HepG2 (cell line): ENCODE measurements at places on chromosomes 16 and 17. TPM values are rescaled to one million over a fixed set of nuclear protein-coding genes. Genes with fewer than 3 reads are reported as not detected.

GRCh38 chr17:59416184-59416583 lies 84.7 kb downstream of the YPEL2 start:
- H3K36me3 ChIP-seq: no peaks in the 10 kb centered on the region
- DNase-seq: no peak
- H3K4me3 ChIP-seq: no peak overlapping the region
- peaks cover 40% of the 10 kb centered on the region for H3K4me1 ChIP-seq
- no peak overlapping the region for H3K27ac ChIP-seq

- H3K27ac ChIP-seq: no peak overlapping the region
- no peaks in the 10 kb centered on the region for H3K36me3 ChIP-seq
- DNase-seq: no peak
- no peak overlapping the region for H3K4me3 ChIP-seq
- H3K27me3 ChIP-seq: peaks cover 7% of the 10 kb centered on the region
Measured at GRCh38 chr17:58331815-58332777, 3.5 kb upstream of the TSPOAP1 start.

DNA sequence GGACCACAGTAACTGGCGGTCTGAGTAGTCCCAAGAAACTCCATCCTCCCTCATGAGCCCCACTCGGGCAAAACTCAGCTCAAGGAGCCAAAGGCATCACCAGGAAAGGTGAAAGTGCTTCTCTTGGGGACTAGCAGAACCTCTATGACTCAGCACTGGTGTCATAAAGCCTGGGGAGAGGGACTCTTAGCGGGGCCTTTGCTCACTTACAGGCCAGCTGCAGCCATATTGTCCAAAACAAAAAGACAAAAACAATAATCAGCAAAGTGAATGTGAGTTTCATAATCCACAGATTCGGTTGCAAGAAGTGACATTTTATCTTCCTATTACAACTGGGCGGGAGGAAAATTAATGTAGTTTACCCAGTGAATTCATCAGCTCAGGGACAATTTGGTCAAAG lies at the start of gene TEKT5:
Gene TEKT5, minus strand, starts transcription at position 101 of the 400 bp plus-strand sequence. Its CDS starts 57 bp downstream, at position 44.
- no peaks in the 10 kb centered on the region for H3K4me1 ChIP-seq
- DNase-seq: no peak
- no peaks in the 10 kb centered on the region for H3K36me3 ChIP-seq
- H3K4me3 ChIP-seq: no peak within 1 kb of the TSS
- H3K27me3 ChIP-seq: peaks cover 2% of the 10 kb centered on the region; the same call in 1 of the 2 replicates
- no peak within 1 kb of the TSS for H3K27ac ChIP-seq

DNA sequence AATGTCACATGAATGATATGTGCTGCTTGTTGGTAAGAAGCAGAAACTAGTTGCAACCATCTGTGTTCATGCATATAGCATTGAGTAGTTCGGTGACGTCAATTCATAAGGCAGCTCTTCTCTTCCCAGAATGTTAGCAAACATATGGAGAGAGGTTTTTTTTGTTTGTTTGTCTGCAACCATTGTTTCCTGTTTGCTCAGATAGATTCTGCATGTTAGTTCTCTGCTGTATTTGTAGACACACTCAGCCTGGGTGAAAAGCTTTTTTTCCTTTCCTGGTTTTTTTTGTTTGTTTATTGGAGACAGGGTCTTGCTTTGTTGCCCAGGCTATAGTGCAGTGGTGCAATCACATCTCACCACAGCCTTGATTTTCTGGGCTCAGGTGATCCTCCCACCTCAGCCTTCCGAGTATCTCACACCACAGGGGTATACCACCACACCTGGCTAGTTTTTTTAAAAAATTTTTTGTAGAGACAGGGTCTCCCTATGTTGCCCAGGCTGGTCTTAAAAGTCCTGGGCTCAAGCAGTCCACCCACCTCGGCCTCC lies 16.7 kb downstream of the WSB1 start:
- H3K27ac ChIP-seq: no peak overlapping the region
- H3K4me3 ChIP-seq: no peak overlapping the region
- H3K27me3 ChIP-seq: no peaks in the 10 kb centered on the region; the same call in 2 of the 3 replicates

GRCh38 chr17:54860617-54861470 lies 39.8 kb upstream of the TOM1L1 start:
- no peak for DNase-seq
- peaks cover 8% of the 10 kb centered on the region for H3K4me1 ChIP-seq

- no peaks in the 10 kb centered on the region for H3K36me3 ChIP-seq
- peaks cover 59% of the 10 kb centered on the region for H3K27me3 ChIP-seq
- H3K4me1 ChIP-seq: no peaks in the 10 kb centered on the region
- H3K4me3 ChIP-seq: no peak overlapping the region
Measured at GRCh38 chr17:77908501-77908900, 50.0 kb upstream of the TNRC6C start.

- no peaks in the 10 kb centered on the region for H3K27me3 ChIP-seq
- 0 out of 2 replicates have a peak, but pooled peaks cover 5% of the 10 kb centered on the region for H3K4me1 ChIP-seq
Measured at GRCh38 chr16:53982631-53983042, 278.7 kb downstream of the FTO start.

- no peaks in the 10 kb centered on the region for H3K4me1 ChIP-seq
- no peak overlapping the region for H3K4me3 ChIP-seq
- no peaks in the 10 kb centered on the region for H3K27me3 ChIP-seq
- no peak overlapping the region for H3K27ac ChIP-seq
Measured at GRCh38 chr16:79800016-79800608, 199.6 kb upstream of the MAF start.

- DNase-seq: no peak
- no peak overlapping the region for H3K4me3 ChIP-seq
- peaks cover 18% of the 10 kb centered on the region; the same call in 1 of the 2 replicates for H3K27me3 ChIP-seq
- no peak overlapping the region for H3K27ac ChIP-seq
- no peaks in the 10 kb centered on the region for H3K36me3 ChIP-seq
Measured at GRCh38 chr16:1290063-1290501, 19.4 kb upstream of the UBE2I start.

DNA sequence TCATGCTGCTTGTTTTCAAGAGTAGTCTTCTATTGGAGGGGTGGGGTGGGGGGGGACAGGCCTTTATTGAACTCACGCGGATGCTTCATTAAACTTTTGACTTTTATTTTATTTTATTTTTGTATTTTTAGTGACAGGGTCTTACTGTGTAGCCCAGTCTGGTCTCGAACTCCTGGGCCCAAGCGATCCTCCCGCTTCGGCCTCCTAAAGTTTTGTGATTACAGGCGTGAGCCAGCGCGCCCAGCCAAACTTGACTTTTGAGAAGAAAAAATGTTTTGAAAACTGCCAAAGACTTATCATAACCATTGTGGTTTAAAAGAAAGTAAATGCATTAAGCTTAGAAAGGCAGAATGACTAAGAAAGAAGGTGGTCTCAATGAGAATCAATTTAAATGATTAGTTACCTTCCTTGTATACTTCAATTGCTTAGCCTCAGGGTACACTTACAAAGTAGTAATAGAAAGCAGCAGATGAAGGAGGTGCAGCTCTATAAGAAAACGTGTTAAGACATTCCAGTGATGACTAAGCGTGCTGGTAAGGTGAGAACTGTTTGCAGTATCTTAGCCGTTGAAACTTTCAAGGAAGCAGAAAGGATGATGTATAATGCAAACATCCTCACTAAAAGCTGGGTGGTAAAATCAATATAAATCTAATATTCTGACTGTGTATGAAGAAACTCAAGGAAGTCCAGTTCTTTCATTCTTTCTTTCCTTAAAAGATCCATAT lies 1.2 kb downstream of the AP2B1 start:
- no peaks in the 10 kb centered on the region for H3K36me3 ChIP-seq
- no peak overlapping the region for H3K27ac ChIP-seq
- no peaks in the 10 kb centered on the region for H3K27me3 ChIP-seq

GRCh38 chr17:36940313-36941264 lies 3.3 kb downstream of the LHX1 start:
- H3K36me3 ChIP-seq: no peaks in the 10 kb centered on the region
- peaks cover 34% of the 10 kb centered on the region for H3K4me1 ChIP-seq
- DNase-seq: no peak
- H3K27ac ChIP-seq: no peak overlapping the region
- H3K4me3 ChIP-seq: no peak overlapping the region

DNA sequence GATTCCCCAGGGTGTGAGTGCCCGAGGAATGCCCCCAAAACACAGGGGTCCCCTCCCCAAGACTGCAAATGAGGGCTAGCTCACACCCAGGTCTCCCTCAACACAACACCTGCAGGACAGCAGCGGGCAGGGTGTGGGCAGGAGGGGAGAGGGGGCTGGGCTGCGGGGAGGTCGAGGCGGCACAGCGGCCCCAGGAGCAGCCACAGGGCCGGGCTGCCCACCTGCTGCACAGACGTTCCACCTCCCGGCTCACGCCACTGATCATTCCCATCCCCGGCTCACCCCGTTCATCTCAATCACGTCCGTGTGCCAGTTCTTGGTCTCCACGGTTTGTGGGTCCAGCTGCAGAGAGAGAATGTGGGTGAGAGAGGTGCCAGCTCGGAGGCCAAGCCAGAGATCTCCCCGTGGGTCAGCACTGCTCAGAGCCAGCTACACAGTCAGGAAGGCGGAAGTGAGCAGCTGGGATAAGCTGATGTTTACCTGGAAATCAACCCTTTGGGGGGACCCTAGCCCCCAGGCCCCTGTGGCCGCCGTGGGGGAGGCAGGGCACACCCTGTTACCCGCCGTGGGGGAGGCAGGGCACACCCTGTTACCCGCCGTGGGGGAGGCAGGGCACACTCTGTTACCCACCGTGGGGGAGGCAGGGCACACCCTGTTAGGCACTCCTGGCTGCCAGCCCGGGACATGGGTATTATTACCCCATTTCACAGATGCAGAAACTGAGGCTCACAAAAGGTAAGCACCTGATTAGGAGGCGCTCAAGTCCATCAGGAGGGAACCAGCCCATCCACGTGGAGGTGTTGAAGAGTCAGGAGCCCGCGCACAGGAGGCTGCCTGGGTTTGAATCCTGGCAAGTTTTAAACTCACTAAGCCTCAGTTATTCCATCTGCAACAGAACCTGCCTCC lies 16.1 kb downstream of the TIMM22 start:
- H3K4me1 ChIP-seq: no peaks in the 10 kb centered on the region
- no peak for DNase-seq
- H3K27me3 ChIP-seq: no peaks in the 10 kb centered on the region

The USH1G gene
- 0.04 TPM in 1 of 2 replicates, not detected in the other for total RNA-seq

The ARL5C gene
- not detected in 2 replicates for total RNA-seq

The PRMT7 gene
- total RNA-seq: 46.7 and 55.0 TPM in 2 replicates

The SEPTIN12 gene
- total RNA-seq: 0.22 TPM in 1 of 2 replicates, not detected in the other

The CSH1 gene
- total RNA-seq: not detected in 2 replicates

The SOST gene
- not detected in 2 replicates for total RNA-seq

The COPZ2 gene
- total RNA-seq: 0.74 and 1.5 TPM in 2 replicates
